ENCODE measurements at places on chromosomes 7 and 10.

GRCh38 chr7:100574362-100575205, 884 bp upstream of the SAP25 start:
- DNase-seq = no peak

DNA sequence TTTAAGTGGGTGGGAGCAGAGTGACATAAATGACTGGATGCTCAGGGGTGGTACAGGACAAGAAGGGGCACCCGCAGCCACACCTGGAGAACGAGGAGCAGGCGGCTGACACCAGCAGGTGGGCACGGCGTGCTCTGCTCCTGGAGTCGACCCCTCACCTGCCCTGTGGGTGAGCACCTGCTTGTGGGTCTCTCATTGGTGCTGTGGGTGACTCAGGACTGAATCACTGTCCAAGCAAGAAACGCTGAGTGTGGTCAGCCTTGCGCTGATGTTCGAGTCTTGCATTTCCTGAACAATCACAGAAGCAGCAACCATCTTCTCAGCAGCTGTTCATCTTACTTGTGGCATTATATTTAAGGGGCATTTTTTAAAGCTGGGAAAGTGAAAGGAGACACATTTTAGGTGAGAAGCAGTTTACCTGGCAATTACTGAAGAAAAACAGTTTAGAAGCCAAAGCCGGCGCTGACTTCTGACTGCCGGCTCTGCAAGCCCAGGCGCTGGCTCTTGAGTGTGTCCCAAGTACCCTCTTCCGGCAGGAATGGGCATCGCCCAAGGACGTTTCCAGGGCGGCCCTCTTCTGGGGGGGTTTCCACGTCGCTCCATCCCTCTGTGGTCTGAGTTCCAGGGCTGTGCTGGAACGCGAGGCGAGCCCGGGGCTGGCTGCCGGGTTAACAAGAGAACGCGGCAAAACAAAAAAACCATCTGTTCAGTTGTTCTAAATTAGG, 145.2 kb upstream of the PFKP start:
- DNase-seq = peak; percentile 9

DNA sequence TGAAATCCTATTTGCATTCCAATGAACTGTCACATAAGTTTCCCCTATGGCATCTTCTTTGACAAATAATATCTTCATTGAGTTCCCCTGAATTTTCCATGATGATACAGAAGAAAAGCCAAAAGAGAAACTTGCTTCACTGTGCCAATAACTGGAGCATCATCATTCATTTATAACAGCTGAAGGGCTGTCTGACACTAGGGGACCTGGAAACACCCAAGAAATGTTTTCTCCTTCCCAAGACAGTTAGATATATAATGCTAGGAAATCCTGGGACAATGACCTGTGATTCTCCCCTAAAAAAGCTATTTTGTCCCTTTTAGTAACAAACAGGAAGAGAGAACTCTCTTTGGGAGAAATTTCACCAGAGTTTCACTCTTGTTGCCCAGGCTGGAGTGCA, 133.6 kb downstream of the SEMA3C start:
- DNase-seq = no peak

GRCh38 chr10:76306856-76307255, 875.4 kb downstream of the LRMDA start:
- peak; percentile 63 for DNase-seq

- no peak for DNase-seq
Observed at GRCh38 chr7:96870934-96871333, 134.4 kb upstream of the DLX6 start.

- DNase-seq = no peak
Observed at GRCh38 chr7:87709258-87709657, 81.1 kb downstream of the RUNDC3B start.

DNA sequence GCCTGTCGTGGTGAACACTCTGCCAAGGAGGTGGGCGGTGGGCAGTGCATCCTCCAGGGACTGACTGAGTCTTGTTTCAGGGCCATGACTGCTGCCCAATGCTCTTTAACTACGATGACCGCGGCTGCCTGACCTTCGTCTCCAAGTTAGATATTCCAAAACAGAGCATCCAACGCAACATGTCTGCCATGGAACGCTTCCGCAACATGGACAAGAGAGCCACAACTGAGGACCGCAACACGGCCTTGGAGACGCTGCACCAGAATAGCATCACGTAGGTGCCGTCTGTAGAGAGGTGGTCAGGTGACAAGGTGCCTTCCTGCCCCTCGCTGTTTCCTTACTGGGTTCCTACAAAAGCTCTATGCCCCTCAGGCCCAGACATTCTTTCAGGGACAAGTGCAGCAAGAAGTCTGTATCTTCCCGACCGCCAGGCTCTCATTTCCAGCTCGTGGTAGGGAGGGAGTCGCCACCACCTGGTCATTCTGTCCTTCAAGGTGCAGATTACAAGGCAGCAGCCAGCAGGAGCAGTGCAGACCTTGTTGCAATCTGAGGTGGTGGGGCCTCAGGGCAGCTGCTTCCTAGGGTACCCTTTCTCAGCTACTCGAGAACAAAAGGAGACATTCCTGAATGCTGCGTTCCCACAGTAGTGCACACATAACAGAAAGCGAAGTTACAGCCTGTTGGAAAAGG, 14.9 kb upstream of the ARPC1B start:
- no peak for DNase-seq

GRCh38 chr10:122481296-122482056, 20.1 kb downstream of the HTRA1 start:
- no peak for DNase-seq

DNA sequence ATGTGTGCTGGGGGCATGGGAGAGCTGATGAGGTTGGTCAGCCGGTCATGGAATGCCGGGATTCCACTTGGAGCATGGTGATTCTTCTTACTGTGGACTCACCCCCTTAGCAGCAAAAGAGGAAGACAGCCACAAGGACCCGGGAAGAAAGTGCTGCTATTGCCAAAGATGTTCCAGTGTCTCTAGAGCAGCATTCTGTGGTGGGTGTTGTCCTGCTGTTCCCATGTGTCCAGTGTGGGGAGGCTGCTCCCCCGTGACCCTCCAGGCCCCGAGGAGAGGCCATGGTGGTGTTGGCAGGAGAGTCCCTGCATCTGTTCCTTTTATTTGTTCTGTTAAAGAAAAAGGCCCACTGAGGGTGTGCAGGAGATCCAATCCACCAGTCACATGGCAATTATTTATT, 499.4 kb downstream of the RPS24 start:
- no peak for DNase-seq

DNA sequence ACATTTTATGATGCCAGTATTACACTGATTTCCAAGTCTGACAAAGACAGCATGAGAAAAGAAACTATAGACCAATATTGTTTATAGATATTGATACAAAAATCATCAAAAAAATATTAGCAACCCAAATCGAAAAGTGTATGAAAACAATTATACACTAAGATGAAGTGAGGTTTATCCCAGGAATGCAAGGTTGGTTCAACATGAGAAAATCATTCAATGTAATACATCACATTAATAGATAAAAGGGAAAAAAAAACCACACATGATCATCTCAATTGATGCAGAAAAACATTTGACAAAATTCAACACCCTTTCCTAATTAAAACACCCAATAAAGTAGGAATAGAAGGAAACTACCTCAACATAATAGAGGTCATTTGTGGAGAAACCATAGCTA, 153.9 kb downstream of the DNAJC1 start:
- no peak for DNase-seq

DNA sequence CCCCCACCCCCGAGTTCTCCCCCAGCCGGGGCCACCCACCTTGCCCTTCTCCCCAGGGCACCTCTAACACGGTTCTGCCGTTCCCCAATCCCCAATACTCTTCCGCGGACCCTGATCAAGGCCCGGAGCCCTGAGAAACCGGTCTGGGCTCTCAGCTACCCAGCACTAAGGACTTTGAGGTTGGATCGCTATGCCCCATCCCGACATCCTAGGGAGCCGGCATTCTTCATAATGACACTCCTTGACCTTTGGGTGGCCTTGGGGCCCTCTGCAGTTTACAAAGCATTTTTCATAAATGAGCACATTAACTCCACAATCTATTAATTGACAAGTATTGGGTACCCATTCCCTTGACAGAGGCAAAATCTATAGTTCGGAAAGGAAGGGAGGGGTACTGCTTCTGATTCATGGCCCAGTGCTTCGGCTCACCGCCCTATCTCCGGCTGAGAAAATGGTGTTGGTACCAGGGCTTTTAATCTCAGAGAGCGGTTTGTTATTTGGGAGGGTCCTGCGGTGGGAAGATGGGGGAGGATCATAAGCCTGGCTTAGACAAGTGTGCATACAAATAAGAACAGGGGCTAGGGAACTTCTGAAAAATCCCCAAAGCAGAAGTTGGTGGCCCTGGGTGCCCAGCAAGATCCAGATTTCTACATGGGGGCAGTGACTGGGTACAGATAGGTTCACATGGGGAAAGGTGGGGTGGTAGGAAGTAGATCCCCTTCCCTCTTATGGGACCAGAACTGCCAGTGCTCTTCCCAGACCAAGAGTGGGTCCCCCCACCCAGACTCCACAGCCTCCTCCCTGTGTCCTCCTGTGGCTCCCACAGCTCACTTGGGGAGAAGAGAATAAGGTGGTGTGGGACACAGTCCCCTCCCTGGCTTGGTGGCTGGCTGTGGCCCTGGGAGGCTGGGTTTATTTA, 3.2 kb downstream of the IMPDH1 start:
- DNase-seq = no peak

DNA sequence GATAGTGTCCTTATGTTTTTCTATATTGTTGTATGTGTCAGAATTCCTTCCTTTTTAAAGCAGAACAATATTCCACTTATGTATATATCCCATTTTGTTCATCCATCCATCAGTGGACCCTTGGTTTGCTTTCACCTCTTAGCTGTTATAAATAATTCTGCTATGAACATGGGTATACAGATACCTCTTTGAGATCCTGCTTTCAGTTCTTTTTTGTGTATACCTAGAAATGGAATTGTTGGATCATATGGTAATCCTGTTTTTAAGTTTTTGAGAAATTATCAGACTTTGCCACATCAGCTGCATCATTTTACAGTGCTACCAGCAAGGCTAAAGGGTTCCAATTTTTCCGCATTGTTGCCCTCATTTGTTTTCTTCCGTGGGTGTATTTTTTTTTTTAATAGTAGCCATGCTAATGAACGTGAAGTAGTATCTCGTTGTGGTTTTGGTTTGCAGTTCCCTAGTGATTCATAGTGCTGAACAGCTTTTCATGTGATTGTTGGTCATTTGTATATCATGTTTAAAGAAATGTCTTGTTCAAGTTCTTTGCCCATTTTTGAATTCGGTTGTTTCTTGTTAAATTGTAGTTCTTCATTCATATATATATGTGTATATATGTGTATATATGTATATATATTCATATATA, 87.8 kb downstream of the LCOR start:
- DNase-seq = peak; percentile 67

DNA sequence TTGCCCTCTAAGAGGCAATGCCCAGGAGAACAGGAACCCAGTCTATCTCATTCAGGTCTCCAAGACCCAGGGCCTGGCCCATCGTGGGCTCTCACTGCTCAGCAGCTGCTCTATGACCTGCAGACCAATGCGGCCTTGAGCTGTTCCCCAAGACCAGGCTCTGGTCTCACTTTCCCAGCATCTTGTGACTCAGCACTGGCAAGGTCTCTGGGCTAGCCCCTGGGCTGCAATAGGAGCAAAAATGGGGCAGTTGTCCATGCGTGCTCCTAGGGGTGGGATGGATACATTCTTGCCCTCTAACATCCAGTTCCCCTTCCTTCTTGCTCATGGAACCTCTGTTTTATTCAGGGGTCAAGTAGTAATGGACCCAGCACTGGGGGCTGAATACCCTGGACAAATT, 13.5 kb downstream of the GCK start:
- no peak for DNase-seq

DNA sequence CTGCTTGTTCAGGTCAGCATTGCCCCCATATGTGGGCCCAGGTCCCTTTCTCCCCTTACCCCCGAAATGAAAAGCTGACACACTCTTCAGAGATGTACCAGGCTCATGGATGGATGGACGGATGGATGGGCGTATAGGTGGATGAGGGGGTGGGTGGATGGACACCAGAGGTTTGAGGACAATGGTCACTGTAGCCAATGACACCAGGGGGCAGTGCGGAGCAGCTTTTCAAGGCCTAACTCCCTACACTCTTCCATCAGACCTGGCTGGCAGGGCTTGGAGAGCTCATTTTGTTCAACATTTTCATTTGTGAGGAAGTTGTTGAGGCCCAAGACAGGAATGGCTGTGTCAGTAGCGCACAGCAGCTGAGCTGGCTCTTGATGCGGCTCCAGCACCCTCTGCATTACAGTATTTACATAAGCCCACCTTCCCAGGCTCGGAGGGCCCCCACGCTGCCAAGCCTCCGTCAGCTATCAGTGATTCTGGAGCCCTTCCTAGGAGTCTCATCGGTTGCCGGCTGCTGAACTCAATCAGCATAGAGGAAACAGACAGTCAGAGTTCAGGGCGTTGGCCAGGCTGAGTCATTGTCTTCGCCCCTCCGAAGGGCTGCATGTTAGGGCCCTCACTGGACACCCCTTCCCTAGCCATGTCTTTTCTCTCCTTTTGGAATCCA, 11.6 kb upstream of the FFAR4 start:
- peak; percentile 56 for DNase-seq

GRCh38 chr10:15684768-15685167, 35.0 kb downstream of the ITGA8 start:
- DNase-seq = no peak

DNA sequence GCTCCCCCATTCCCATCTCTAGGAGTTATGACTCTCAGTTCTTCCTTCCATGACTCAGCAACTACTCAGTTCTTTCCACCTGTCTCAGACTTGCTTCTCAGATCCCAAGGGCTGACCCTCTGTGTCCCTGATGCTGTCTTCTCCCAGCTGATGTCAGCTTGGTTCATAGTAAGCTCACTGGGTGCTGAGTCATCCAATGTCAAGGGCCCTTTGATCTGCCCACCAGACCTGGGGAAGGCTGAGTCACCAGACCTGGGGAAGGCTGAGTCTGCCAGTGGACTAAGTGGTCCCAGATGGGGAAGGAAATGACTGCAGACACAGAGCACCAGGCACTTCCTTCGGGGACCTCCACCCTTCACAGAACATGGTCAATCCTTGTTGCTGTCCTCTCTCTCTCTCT, 76.1 kb upstream of the ZEB1 start:
- peak; percentile 93 for DNase-seq
